Stimulated activated CD4-positive, alpha-beta T cell treated with anti-CD3 and anti-CD28 coated beads, Interleukin-12 subunit alpha, Interleukin-12 subunit beta, amount 100 ng/mL, for 48 hours (primary cell): ENCODE measurements at places on chromosomes 5 and 9.
A peak's percentile ranks its signal among the peaks of the same experiment; 100 is the strongest.

DNA sequence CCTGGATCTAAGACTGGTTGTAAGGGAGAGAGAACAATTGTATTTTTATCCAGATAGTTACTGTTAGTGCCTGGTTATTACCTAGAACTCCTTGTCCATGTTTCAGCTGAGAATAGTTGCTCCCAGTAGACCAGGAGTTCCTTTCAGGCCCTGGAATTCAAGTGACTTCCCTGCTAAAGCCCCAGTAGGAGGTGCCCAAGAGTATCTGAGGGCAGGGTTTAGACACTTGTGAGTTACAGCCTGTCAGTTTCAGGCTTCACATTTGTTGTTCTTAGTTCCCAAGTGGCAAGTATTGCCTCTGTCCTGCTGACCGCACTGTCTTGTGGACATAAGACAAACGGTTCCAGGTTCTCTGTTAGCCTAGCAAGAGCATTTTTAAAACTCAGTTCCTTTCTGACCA lies 743.9 kb upstream of the SEMA6A start:
- DNase-seq, result no peak

- no peak for DNase-seq
These were observed 53.8 kb downstream of the GLRA1 start for GRCh38 chr5:151870820-151871219.

GRCh38 chr5:163502521-163502920 lies 2.9 kb upstream of the MAT2B start:
- DNase-seq, result no peak

- DNase-seq, result no peak
These were observed 324.0 kb downstream of the TLR4 start for GRCh38 chr9:118028225-118028624.

DNA sequence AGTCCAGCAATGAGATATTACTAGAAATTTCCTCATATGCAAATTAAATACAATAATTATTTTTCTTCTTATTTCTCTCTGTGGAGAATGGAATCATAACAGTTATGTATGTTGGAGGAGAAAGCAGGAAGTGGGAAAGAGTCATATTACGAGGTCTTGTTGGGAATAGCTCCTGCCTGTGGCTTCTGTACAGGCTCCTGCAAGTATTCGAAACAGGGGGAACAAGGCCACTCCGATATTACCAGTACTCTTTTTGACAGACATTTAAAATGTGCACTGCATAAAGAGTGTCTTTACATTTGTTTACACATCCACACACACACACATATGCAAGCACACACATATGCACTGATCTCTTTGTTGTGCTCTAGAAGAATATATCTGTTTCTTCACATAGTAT lies 812.0 kb upstream of the ZNF608 start:
- DNase-seq, result no peak

GRCh38 chr5:7877851-7878250 lies 8.9 kb downstream of the MTRR start:
- DNase-seq, result no peak

DNA sequence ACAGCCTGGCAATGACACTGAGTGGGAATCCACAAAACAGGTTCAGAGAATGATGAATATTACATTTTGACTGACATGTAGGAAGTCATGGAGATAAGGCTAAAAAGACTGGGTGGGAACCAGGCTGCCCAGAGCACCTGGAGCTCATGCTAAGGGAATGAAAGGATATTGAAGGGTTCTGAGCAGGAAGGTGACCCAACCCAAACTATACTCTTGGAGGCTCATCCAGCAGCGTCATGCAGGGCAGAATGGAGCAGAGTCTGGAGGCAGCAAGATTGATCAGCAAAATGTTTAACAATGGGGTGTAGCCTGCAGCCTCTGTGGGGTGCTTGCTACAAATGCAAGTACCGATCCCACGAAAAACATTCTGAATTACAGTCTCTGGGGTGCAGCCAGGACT lies 120.2 kb downstream of the PSD2 start:
- DNase-seq, result no peak

DNA sequence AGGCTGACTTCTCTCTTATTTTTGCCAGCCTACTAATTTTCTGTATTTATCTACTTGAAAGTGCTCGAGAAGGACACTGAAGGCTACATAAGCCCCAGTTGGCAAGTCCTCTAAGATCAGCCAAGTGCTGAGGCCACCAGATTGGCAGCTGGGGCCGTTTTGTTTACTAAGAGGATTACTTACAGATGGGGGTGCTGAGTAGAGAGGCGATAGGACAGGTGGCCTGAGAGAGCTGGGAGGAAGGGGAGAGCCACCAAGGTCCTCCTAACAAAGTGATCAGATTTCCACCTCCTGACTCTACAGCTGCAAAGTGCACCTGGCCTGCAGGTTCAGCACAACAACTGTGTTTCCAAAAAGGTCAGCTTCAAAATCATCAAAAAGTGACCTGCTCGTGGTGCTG lies 32.9 kb downstream of the FRMD3 start:
- no peak for DNase-seq

GRCh38 chr5:142748568-142749249 lies 21.5 kb upstream of the ARHGAP26 start:
- peak; percentile 33 for DNase-seq

GRCh38 chr9:90009447-90009846 lies 404.6 kb downstream of the GADD45G start:
- no peak for DNase-seq

DNA sequence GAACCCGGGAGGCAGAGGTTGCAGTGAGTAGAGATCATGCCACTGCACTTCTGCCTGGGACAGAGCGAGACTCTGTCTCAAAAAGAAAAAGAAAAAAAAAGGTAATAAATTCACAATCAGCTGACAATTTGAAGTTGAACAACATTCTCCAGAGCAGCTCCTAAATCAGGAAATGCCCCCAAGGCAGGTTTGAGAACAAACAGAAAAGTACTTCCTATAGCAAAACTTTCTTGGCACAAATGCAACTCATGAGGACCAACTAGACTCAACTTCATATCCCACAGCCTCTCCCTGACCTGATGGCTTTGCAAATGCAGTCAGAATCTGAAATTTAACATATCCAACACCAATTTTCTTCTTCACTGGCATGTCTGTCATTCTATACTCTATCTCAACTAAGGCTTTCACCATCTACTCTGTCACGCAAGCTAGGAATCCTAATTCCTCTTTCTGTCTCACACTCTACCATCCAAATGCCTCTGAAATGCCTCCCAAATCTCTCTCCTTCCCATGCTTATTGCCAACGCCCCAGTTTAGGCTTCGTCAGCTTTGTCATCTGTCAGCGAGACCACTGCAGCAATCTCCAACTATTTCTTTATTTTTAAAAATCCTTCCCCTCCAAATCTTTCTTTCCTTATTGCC lies 113.3 kb downstream of the MAPKAP1 start:
- no peak for DNase-seq

DNA sequence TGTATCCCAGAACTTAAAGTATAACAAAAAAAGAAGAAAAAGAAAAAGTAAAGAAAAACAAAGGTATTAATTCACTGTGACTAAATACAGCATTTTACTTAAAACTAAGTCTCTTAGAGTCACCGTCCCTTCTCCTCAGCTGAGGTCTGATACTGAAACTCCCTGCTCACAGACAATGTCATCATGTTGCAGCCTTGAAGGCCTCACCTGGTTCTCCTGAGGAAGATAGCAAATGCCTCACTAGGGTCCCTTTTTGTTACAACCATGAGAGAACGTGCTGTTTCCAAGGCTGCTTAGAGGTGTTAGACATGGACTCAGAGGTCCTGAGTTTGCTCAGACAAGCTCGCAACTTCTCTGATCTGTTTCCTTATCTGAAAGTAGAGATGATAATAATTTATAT lies 357.2 kb downstream of the MTRR start:
- no peak for DNase-seq

- DNase-seq, result peak; percentile 30
These were observed 218.2 kb downstream of the MAST4 start for GRCh38 chr5:66814146-66814991.

DNA sequence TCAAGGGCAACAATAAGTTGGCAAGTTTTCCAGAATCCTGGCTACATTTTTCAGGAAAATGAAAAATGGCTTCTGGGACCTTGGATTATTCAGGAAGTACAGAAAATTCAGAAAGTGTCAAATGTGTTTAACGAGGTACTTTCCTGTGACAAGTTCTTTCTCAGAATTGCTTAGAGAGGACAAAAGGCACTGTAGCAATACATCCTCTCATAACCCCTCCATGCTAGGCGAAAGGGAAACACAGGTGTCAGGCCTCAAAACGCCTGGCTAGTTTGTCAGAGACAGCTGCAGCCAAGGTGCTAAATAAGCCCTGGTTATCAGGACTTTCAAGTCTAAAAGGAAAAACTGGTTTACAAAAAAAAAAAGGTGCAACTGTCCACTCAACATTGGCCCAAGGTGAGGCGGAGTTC lies 115.2 kb downstream of the GNAQ start:
- no peak for DNase-seq

DNA sequence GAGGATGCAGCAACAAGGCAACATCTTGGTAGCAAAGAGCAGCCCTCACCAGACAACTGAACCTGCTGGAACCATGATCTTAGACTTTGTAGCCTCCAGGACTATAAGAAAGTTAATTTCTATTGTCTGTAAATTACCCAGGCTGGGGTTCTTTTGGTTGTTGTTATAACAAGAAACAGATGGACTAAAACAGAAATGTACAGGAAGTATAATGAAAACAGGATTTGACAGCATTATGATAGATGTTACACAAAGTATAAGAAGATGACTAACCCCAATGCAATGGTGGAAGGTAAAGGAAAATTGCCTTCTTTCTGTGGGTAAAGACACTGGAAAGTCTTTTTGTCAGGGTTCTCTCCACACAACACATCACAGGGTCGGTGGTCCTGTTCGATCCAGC lies 204.2 kb downstream of the SGCD start:
- DNase-seq, result no peak

GRCh38 chr5:4050203-4050602 lies 454.6 kb downstream of the IRX1 start:
- DNase-seq, result no peak

GRCh38 chr5:152593388-152593787 lies 188.3 kb upstream of the NMUR2 start:
- DNase-seq, result no peak

GRCh38 chr9:131432050-131432449 lies 38.2 kb downstream of the PRRC2B start:
- no peak for DNase-seq

DNA sequence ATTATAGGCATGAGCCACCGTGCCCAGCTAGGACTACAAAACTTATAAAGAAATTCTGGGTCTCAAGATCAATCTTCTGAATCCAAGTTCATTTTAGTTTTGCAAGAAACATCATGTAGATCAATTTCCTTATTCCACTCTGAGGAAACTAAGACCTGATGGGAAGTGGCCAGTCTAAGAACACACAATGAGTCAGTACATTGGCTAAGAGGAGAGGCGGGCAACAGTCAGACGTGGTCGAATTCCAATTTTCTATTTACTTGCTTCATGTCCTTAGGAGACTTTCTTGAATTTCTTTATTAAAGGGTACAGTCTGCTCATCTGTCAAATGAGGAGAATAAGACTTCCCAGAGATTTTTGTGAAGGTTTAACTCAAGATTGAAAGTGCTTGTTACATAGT lies 432.1 kb upstream of the BRINP1 start:
- no peak for DNase-seq

- no peak for DNase-seq
These were observed 16.4 kb upstream of the GALNT10 start for GRCh38 chr5:154174091-154174490.

DNA sequence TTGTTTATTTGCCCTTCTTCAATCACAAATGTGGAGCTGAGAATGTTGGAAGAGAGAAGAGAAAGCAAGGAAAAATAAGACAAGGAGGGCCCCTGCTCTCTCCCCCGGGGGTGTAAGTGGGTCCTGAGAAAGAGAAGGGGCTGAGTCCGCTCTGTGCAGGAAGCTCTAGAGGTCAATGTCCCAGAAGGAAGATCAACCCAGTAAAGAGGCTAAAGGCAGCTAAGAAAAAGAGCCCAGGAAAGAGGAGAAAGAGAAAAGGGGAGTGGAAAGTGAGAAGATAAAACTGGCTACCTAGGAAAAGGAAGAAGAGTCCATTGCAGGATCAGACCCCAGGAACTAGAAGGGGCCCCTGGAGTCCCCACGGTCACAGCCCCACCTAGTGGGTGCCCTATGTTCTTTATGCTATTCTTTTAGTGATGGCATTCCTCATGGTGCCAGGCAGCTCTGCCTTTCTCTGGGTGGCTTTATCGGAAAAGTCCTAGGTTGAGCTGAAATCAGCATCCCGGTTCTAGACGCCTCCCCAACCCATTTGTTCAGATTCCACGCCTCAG lies 583.4 kb downstream of the ACTL7B start:
- DNase-seq, result no peak

DNA sequence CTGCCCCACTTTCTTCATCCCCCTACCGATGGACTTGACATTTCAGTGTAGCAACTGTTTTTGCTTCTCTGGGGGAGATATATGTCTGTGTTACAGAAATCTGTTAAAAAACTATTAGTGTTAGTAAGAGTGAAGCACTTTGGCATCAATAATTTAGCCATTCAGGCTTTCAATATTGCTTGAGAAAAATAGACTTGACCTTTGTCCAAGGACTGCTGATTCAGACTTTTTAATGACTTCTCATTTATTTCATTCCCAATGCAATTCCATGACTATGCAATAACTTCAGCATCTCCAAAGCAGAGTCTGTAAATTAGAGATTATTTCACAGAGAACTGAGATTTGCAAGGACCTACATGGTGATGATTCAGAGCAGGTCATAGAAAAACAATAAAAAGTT lies 104.1 kb upstream of the SPEF2 start:
- DNase-seq, result no peak

- DNase-seq, result no peak
These were observed 528.0 kb upstream of the NMUR2 start for GRCh38 chr5:152933056-152933455.
